Renal pelvis (tissue), 12 donors: ENCODE measurements at places on chromosomes 13 and 19. TPM values are rescaled to one million over a fixed set of nuclear protein-coding genes. Genes with fewer than 3 reads are reported as not detected.

DNA sequence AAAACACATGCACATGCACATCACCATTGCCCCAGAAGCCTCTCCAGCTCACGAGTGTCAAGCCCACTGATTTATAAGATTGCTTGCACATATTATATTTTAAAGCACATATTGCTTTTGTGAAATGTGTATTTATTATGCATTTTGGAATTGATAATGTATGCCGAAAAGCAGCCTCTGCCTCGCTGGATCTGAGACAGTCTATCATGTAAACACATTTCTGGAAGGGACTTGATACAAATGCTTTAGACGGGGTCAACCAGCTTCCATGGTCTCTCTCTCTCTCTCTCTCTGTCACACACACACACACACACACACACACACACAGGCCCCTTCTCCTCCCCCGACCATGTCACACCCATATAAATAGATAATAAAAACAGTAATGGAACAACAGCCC lies 203.8 kb downstream of the TUBA3C start:
- DNase-seq = no peak

DNA sequence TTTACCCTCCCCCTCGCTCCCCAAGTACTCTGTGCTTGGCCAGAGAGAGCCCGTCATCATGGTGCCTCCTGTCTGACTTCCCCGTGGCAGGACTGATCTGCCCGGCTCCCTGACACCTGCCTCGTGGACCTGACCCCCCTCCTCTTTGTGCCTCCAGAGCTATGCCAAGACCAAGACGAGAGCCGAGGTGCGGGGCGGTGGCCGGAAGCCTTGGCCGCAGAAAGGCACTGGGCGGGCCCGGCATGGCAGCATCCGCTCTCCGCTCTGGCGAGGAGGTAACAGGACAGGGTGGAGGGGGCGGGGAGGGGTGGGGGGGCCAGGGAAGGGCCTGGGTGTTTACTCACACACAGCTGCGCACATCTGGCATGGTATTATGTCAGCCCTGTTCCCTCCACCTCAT lies 4.5 kb downstream of the MRPL4 start:
- DNase-seq = no peak

The RNF225 gene
- not detected for polyA plus RNA-seq

The KANK3 gene
- polyA plus RNA-seq = 10.8 TPM

The ZNF490 gene
- polyA plus RNA-seq = 4.2 TPM

DNA sequence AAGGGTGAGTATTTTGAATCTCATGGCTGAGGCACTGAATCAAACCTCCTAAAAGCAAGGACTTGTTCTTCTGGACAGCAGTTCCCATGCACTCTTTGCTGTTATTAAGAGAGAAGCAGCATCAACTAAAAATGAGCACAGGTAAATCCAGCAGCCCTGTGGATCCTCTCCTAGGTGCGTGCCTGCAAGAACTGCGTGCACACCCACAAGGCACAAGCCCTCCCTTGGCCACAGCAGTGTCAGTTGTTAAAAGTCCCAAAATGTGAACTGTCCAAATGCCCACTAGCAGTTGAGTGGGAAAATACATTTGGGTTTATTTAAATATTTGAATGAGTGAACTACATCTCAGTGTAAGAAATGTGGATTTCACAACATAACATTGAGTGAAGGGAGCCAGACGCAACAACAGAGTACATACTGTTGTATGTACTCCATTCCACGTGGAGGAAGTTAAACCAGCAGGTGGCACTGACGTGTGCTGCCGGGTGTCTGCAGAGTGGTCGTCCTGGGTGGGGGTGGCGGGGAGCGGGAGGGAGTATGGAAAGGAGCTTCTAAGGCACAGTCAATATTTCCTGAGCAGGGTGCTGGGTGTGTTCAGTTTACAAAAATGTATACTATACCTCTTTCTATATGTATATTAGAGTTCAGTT lies 266.4 kb downstream of the NALCN start:
- no peak for DNase-seq

- no peak for DNase-seq
Observed at GRCh38 chr19:30719999-30720345, 347.8 kb downstream of the ZNF536 start.

- DNase-seq = peak; percentile 57
Observed at GRCh38 chr19:46009530-46010510, 13.0 kb downstream of the PGLYRP1 start.

The SIGLEC10 gene
- 1.1 TPM for polyA plus RNA-seq

The CYP4F2 gene
- polyA plus RNA-seq = 0.20 TPM

The C5AR1 gene
- polyA plus RNA-seq = 2.9 TPM

DNA sequence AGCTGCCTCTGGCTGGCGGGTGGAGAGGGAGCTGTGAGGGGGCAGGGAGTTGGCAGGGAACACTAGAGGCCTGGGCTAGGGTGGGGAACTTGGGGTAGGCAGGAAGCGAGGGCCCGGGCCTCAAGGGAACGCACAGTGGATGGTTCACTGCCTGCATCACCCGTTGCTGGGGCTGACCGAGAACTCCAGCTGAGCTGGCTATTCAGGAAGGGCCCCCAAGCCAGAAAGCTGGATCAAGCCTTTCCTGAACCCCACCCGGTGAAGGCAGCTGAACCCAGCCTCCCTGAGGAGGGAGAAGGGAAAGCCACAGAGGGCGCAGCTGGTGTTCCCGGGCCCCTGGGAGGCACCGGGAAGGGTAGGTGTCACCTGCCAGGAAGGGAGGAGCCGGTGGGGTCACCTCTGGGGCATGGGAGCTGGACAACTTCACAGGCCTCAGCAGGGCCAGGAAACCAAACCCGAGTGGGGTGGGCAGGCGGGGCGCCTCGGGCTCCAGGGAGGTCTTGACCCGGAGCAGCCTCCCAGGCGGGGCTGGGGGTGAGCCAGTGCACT lies 13.9 kb downstream of the PALM start:
- DNase-seq = no peak

DNA sequence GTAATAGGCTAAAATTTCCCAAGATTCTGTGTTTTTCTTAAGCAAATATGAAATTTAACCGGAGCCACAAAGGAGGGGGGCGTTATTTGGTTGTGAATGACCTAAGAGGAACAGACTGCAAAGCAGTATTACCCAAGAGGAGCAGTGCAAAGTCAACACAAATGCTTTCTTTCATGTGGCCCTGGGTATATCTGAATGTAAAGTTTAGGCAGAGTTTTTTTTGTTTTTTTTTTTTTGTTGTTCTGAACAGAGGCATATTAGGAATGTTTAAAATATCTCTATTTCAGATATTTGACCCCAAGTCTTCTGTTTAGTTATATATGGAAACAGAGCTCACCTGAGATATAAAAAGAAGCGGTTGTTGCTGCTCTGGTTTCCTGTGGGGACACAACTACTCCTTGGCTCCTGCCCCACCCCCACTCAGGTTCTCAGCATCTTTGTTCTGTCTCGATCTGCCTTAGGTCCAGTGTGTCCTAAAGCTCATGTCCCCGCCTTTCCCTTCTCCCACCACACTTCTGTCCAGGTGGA lies 220.7 kb downstream of the RFC3 start:
- DNase-seq = no peak

DNA sequence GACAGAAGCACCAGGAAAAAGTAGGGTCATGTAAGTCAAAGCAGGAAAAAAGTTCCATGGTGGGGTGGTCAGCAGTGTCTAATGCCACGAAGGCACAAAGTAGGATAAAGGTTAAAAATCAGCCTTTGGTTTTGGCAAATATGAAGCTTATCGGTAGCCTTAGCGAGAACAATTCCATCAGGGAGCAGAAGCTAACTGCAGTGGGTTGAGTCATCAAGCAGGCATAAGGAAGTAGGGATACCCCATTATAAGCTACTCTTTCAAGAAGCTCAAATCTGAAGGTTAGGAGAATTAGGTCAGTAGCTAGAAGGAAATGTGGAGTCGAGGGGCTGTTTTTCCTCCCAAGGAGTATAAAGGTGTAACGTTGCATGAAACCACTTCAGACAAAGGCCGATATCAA lies 57.5 kb upstream of the USPL1 start:
- DNase-seq = no peak

DNA sequence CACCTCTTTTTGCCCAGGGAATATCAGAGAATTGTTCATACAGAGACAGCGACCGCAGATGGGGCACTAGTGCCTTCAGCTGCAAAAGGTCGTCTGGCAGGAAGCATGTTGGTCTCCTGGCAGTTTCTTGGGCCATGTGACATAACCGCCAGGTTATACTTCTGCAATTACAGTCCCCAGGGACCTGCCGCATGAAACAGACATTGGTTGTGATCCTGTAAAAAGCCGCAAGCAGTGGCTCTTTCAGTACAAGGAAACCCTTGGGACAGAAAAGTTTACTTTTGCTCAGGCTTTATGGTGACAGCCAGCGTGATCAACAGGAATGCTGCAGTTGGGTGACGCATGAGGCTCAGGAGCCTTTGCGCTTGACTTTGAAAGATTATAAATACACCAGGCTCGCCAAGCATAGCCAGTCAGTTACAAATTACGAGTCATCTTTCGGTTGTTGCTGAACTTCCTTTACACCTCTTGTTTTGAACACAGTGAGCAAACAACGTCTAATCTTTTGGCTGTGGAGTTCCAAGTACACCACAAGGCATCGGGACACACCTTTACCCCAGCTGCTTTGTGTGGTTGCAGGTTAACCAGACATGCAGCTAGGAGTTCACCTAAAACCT lies 50.5 kb upstream of the UBE2L5 start:
- no peak for DNase-seq

The SYT5 gene
- polyA plus RNA-seq = 0.47 TPM

DNA sequence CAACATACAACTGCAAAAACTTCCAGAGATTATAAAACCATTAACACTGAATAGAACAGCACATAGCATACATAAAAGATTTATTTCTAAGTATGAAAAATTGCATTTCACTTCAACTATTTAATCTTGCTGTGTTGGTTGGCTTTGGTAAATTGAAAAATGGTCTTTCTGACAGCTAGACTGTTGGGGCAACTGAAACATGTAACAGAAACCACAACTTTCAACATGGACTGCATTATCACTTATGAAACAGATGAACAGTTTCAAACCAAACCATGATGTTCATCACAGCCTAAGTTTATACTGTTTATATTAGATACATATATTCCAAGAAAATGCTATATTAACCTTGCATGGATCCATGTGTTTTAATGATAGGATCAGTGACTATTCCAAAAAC lies 324.1 kb upstream of the PCDH9 start:
- DNase-seq = no peak

GRCh38 chr19:19081642-19082151 lies 17.9 kb downstream of the SLC25A42 start:
- no peak for DNase-seq

- DNase-seq = no peak
Observed at GRCh38 chr13:95251641-95252040, 49.6 kb downstream of the ABCC4 start.

The CEACAM5 gene
- polyA plus RNA-seq = 0.13 TPM

DNA sequence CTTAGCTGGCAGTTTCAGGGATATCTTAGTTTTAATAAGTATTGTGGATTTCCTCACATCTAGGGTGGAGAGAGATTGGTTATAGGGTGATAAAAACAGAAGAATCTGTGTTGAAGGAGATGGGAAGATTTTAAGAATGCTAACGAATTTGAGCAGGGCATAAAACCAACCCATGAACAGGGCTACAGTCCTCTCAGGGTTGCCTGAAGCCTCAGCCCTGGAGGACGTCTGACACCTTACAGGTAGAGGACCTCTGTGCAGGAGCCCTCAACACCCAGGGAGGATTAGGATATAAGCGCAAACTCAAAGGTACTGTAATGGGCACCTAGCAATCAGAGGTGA lies 461 bp upstream of the WASF3 start:
- no peak for DNase-seq

GRCh38 chr13:23743278-23744076 lies 145.7 kb downstream of the MIPEP start:
- DNase-seq = no peak

- no peak for DNase-seq
Observed at GRCh38 chr13:95039415-95039814, 261.8 kb downstream of the ABCC4 start.

- DNase-seq = no peak
Observed at GRCh38 chr19:47363758-47364531, 14.8 kb downstream of the DHX34 start.

- no peak for DNase-seq
Observed at GRCh38 chr13:95258619-95259194, 42.5 kb downstream of the ABCC4 start.

DNA sequence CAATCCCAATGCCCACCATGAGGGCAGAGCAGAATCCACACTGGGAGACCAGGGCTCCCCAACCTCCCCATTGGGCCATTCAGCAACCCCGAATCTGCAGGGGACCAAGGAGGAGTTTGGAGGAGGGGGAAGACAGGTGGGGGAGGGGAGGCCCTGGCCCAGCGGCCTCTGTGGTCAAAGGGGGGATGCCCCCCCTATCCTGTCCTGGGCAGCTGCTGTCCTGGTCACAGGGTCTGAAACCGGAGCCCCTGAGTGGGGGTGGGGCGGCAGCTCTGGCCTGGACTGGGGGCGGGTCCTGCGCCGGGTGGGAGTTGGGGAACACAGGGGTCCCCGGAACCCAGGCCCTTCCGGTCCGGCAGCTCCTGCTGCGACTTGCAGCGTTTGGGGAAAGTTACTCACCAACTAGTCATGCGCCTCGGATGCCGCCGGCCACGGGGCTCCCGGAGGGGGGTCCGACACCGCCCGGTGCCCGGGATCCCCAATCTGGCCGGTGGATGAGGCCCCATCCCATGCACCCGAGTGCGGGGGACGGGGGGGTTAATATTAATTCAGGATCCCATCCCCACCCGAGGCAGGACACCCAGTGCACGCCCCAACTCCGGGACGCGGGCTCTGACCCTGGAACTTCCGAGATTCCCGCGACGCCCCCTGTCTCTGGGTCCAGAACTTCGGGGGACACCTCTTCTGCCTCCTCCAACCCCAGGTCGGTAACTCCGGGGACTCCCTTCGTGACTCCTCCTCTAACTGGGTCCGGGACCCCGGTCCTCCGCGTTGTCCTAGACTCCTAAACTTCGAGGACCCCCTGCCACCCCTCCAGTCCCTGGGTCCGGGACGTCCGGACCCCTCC lies 872 bp downstream of the HOMER3 start:
- peak; percentile 68 for DNase-seq

The DCT gene
- 0.65 TPM for polyA plus RNA-seq

DNA sequence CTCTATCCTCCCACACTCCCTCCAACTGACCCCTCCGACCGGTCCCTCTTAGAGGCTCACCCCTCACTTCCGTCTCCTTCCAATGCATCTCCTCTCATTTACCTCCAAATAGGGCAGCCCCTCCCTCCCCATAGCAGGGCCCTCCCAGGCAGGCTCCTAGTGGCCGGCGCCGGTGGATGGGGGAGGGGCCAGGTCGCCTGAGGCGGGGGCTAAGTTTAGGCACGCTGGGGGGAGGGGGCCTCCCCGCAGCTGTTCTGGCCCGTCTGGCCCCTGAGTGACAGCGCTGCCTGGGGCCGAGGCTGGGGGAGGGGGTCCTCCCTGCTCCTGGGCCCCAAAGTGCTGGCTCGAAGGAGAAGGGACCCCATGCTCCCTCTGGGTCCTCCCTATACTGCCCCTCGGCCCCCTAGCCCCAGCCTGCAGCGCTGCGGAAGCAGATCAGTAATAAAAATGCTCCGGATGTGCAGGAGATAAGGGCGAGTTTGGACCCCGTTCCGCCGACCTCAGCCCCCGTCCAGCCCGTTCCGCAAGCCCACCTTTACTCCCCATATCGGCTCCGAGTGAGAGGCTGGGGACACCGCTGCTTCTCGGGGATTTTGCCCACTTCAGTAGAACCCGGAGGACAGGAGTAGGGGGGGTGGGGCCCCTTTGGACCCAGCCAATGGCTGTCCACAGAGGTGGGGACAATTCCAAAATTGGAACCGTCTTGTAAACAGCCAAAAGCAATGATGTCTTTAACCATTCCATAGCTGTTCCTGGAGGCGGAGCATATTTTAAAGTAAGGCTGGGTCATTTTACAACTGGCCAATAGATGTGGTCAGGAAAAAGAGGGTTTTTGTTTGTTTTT lies 4.0 kb downstream of the RTN2 start:
- peak; percentile 60 for DNase-seq

GRCh38 chr13:25110956-25111584 lies 15.1 kb downstream of the PABPC3 start:
- no peak for DNase-seq

The ZNF154 gene
- 39.4 TPM for polyA plus RNA-seq
